ENCODE measurements at places on chromosomes 11 and 22.

DNA sequence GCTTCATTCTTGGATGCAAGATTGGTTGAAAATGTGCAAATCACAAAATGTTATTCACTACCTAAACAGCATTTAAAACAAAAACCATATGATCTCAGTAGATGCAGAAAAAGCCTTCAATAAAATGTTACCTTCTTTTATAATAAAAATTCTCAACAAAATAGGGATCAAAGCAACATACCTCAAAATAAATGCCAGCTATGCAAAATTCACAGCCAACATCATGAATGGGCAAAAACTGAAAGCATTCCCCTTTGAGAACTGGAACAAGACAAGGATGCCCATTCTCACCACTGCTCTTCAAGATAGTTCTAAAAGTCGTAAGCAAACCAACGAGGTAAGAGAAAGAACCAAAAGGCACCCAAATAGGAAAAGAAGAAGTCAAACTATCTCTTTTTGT, 2.0 kb downstream of the OR5AK2 start:
- no peak for DNase-seq

GRCh38 chr11:124479561-124479960, 34.1 kb upstream of the OR8B8 start:
- no peak for DNase-seq

DNA sequence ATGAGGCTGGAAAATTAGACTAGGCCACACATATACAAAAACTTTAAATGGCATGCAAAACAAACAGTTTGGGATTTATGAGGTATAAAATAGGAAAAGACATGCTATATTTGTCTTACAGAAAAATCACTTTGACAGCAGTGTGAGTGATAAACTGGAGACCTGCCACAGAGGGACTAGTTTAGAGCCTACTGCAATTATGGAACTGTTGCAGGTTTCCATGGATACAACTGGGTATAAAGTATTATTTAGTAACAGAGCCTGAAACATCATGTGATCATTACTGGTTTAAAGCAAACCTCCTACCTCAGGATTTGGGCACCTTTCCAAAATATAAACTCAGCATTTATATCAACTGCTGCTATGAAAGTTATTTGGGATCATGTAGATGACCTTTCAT, 1032.5 kb downstream of the DLG2 start:
- no peak for DNase-seq

DNA sequence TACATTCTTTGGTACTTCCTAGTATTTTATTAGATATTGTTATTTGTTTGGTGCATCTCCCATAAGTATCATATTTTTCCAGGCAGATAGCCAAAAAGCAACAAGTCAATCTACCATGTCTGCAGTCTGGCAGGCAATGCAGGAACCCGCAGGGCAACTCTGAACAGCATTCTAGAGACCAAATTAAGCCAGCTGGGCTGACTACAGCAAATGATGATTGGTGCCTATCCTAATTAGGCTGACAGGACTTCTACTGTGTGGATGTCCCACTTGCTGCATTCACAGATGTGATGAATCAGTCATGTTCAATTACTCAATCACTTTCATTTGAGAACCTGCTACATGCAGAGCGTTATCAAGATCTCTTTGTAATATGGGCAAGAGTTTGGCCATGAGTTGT, 40.3 kb upstream of the AMOTL1 start:
- no peak for DNase-seq

- DNase-seq: no peak
These were observed 3.6 kb downstream of the TRABD start for GRCh38 chr22:50189184-50189848.

DNA sequence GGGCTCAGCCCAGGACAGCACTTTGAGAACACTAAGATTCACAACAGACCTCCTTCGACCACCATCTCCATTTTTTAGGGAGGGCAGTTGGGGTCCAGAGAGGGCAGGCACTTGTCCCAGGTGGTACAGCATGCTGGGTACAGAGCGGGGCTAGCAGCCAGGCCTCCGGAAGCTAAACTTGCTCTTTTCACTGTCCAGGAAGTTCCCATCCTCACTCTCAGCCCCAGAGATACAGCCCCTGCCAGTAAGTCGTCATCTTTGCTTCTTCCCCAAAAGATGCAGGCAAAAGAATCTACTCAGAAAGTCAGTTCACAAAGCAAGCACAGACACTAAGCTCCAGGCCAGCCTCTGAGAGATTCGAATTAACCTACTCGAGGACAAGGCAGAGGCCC, 6.7 kb upstream of the RAB3IL1 start:
- no peak for DNase-seq

- no peak for DNase-seq
These were observed 637.0 kb downstream of the OPCML start for GRCh38 chr11:132895340-132895739.

DNA sequence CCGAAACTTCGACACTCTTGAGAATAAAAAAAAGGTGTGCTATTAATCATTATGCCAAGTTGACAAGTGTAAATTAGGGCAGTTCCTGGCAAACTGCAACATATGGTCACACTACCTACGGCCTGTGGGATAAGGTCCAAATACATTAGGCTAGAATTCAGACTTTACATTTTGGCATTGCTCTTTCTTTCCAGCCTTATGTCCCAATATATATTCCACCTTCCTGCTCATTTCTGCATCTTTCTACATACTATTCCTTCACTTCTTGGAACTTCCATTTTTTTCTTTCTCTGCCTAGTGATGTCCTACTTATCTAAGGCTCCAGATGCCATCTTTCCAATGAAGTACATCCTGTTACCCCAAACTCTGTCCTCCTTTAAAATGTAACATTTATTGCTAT, 577.2 kb downstream of the LRRC4C start:
- no peak for DNase-seq

- DNase-seq: peak; percentile 49
These were observed 1.2 kb downstream of the PHLDB1 start for GRCh38 chr11:118608360-118609227.

DNA sequence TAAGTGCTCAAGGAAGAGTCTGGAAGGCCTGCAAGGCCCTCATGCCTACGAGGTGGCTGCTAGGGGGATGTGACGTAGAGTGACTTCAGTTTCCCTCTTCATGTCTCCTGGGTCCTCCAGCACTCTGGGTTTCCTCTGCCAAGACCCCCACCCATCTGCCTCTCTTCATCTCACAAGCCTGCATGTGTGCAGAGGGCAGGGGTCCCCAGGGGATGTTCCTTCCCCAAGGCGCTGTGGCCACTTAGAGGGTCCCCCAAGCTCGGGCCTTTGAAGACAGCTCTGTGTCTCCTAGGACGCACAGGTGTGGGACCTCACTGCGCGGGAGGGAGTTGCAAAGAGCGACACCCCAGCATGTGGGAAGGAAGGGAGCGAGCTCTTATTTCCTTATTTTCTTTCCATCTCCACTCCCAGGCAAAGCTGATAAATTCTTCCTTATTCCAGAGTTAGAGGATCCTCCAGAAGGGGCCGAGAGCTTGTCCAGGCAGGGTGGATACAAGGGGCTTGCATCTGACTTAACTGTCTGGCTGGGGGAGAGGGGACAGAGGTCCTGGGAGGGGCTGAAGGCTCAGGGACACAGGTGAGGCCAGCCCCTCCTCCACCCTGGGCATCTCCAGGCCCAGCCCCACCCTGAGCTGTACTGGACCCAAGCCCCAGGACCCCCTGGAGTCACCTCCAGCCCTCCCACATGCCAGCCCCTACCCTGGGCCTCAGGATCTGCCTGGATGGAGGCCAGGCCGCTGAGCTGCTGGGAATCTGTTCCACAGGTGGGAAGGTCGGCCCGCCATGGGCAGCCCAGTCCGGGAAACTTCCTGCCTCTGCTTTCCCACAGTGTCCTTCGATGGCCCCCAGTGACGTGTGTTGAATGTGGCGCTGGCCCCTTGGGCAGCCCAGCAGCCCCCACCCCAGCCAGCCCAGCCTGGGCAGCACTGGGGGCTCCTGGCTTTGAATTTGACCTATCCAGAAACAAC, 59.7 kb upstream of the KCNQ1OT1 start:
- DNase-seq: no peak

GRCh38 chr11:128619540-128620308, 32.4 kb upstream of the ETS1 start:
- no peak for DNase-seq

GRCh38 chr11:26510756-26511155, 61.3 kb downstream of the MUC15 start:
- DNase-seq: no peak

GRCh38 chr11:12287374-12288211, 89.8 kb upstream of the PARVA start:
- DNase-seq: no peak

GRCh38 chr11:103920449-103920848, 116.0 kb upstream of the DDI1 start:
- no peak for DNase-seq

DNA sequence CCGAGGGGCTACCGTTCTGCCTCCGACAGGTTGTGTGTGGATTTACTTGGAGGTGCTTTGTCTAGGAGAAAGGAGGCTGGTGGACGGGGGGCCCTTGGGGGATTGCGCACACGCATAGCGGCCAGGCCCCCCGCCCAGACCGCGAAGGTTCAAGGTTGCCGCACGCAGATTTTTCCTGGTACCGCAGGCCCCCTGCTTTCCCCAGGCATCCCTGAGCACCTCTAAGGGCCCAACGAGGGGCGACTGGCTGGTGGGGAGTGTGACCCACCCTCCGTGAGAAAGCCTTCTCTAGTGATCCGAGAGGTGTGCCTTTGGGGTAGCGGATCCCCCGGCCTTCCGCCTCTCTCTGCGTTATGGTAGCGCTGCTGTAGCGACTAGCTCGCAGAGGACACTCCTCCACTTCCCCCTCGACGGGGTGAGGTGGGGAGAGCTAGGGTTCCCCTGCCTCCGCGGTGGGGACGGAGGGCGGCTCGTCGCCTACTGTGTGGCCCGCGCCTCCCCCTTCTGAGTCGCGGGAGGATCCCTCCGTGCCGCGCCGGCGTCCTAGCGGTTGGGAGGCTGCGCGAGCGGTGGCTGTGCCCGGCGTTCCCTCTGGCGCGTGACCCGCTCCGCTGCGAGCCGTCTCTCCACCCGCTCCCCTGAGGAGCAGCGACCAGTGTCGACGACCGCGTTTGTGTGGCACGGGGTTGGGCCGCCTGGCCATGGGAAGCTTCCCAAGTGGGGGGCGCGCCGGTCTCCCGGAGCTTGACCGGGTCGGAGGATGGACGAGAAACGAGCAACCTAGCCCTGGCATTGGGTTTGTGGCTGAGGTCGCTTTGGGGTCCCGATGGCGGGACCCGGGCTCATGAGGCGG, 3900.0 kb upstream of the OR11H1 start:
- no peak for DNase-seq

GRCh38 chr11:24585192-24585591, 88.3 kb downstream of the LUZP2 start:
- no peak for DNase-seq

DNA sequence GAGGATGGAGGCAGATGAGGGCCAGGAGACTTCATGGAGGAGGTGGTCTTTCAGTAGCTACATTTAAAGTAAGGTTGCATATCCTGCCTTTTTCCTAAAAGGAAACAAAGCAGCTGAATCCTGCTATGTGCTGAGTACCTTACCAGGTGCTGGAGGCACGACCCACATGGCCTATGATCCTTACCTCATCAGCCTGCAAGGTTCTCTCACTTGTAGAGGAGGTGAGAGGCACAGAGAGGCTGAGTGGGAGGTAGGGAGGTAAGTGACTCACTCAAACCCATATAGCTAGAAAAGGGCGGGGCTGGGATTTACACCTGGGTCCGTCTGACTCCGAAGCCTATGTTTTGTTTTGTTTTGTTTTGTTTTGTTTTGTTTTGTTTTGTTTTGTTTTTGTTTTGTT, 75.8 kb downstream of the BUD13 start:
- no peak for DNase-seq

DNA sequence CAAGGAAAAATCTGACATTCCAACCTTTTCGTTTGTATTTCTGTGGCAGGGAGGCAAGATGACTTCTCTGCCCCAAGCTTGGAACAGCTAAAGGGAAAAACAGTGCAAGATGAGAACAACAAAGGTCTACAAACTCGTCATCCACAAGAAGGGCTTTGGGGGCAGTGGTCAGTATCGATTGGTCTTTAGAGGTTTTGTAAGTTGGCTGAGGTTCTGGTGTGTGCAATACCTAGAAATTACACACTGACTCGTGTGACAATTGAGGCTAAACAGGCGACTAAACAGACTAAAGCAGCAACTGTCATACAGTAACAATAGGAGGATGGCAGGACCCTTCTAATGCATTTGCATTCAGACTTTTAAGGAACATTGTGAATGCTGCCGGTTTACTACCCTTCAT, 994 bp downstream of the DEPDC5 start:
- DNase-seq: no peak
